Choroid plexus epithelial cell (primary cell): ENCODE measurements at places on chromosomes 3 and 15.

DNA sequence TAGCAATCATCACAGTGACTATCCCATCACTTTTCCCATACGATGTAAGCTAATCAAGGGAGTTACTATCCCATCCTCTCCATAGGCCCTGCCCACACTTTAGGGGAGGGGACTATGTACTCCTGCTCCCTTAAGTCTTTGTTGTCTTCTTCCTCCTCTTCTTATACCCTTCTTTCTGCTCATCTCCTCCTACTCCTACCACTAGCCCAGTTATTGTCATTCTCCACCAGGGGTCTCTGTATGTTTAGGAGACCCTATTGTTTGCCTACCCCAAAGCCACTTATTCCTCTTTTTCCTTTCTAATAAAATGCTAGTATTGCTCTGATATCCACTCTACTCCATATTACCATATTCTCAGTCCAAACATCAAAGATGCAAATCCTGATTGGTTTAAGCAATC lies 27.8 kb downstream of the STAC start:
- DNase-seq = peak; percentile 7

DNA sequence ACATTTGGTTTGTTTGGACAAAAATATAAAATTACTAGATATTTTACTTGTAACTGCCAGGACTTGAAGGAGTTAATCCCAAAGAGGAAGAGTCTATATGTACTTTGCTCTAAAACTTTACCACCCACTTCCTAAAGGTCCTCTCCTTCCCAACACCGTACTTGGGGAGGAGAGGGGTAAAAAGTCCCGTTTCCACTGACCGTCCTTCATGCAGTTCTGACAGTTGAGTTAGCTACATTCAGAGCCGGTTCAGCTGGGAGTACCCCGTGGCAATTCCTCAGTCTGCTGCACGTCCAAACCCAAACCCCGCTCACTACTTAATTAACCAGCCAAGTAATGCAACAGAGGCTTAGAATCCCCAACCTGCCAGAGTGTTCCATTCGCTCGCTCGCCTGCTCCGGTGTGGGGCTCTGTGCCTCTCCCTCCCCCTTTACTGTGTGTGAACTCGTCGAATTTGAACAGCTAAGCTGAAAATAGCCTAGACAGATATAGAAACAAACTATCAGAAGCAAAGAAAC lies 519.7 kb downstream of the FOXP1 start:
- peak; percentile 58 for DNase-seq

DNA sequence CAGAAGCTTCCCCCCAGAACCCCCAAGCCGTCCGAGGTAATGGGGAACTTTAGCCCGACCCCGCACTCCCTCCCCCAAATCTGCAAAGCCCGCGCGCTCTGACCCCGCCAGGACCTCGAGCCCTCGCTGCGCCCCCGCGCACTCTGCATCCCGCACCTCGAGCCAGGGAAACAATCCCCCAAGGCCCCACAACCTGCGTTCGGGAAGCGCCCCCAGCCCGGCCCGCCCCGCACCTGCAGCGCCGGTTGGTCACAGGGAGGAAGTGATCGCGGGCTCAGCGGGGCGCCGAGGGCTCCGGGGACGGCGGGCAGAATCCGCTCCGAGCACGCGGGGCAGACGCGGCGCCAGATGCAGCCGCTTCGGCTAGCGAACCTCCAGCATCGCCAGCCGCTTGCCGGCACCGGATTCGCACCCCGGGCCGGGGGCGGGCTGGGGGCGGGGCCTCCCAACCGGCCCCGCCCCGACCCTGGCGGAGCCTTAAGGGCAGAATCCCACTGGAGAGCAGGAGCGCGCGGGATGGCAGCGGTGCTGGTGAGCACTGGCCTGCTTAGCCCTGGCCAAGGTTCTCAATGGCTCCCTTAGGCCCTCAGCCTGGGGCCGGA lies at the start of gene CAMKV:
TSS of gene CAMKV (minus strand) at position 382 of the 602 bp plus-strand sequence. CDS start 7,518 bp downstream, outside the sequence.
- DNase-seq = no peak

DNA sequence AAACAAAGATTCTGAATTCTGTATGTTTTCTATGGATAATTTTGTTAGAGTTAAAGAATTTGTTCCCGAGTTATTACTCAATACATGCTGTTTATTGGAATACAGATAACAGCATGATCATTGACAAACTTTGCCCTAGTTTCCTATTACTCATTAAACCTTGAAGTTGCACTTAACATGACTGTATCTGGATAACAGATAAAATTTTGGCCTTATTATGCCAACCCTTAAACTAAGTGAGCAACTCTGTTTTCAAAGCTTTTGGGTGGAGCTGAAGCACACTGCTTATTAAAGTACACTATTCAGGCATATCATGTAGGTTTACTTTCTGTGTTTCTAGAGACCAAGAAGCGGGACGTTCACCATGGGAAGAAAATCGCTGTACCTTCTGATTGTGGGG lies at the start of gene AADAC:
TSS of gene AADAC (plus strand) at position 318 of the 400 bp plus-strand sequence. CDS start at position 365, 47 bp downstream.
- DNase-seq = peak; percentile 41

GRCh38 chr3:143471705-143472104 lies 352.1 kb downstream of the CHST2 start:
- DNase-seq = no peak

GRCh38 chr3:186511245-186511644 lies 32.9 kb downstream of the CRYGS start:
- DNase-seq = no peak

DNA sequence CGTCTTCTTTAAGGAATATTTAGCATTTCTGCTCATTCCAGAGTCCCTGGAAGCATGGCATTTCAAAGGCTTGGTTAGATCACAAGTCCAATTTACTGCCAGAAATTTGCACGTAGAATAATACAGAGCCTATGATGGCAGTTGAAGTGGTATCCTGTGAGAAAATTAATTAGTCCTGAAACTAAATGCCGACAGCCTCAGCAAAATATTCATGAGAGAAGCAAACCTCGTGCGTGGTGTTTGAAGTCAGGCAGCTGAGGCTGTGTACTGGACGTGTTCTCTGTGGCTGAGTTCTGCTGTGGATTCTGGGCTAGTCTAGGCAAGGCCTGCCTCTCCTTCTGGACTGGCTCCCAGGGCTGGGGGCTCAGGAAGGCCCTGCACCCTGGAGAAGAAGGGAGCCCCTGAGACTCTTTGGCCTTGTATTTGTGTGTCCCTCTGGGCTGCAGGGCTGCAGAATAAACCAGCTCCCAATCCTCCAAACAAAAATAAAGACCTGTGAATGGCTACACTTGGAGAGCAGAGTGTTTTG lies 106.6 kb downstream of the APBA2 start:
- DNase-seq = no peak

DNA sequence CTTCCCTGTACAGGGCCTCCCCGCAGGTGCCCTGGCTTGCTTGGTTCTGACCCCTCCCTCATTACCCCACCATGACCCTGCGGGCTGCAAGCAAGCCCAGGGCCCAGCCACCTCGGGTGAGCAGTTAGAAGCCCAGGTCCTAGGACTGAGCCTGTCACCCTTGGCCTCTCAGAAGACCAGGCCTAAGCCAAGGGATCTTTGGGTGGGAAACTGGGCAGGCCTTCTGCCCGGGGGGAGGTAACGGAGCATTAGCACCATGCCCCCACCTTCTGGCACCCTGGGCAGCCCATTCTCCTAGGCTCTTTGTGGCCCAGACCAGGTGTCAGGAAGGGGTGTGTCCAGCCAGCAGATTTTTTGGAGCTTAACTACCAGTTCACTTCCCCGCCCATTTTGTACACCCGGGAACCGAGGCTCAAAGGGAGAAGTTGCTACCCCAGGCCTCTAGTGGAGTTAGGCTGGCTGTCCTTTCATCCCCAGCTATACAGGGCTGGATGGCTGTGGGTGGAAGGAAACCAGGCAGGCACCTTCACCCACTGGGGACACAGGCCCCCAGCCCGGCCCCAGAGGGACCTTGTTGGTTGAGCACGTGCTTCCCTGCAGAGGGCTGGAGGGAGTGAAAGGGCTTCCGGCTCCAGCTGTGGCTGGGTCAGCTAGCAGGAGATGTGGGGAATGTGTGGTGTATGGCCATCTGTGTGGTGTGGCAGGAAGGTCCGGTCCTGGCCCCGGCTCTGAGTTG lies 1.4 kb downstream of the CSK start:
- DNase-seq = peak; percentile 54

GRCh38 chr3:95775486-95776094 lies 1038.8 kb upstream of the EPHA6 start:
- DNase-seq = no peak
